ENCODE measurements at places on chromosomes 2 and 18.

DNA sequence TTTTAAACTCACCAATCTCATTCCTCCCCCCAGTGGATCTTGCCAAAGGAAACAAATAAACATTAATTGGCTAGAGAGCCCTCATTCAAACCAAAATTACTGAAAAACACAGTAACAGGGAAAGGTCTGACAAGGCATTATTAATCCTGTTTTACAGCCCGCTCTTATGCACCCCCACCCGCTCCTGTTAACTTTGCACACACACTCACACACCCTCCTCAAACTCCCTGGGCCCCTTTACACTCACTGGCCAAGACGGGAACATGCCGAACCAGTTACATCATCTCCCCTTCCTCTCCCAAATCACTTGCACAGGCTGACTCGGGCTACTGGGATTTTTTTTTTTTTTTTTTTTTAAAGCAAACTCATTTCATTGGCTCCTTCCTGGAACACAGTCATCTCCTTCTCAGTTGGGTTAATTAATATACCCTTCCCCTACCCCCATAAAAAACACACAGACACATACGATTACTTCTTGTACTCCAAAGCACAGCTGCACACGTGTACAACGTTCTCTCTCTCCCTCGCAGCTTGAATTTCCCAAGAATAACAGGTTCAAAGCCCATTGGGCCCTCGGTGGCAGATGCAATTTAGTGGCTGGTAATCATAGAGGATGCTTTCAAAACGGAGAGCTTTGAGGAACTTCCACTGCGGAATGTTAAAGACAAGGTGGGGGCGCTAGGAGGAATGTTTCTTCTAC lies 31.8 kb downstream of the KLF7 start:
- DNase-seq: no peak

DNA sequence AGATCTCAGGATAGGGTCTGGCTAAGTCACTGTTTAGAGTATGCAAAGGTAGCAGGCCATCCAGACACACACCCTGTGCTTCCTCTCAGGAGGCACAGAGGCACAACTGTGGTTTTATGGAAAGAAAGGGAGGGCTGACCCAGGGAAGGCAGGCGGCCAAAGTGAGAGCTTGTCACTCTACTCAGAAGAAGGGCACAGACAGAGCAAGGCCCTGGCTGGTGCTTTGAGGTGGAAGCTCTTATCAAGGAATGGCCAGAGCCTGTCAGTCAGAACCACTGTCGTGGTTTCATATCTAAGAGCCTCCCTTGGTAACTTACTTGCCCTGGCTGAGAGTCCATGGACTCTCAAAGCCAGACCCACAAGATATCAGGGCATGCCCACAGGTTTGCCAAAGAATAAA lies 40.7 kb downstream of the SLC9A2 start:
- no peak for DNase-seq

DNA sequence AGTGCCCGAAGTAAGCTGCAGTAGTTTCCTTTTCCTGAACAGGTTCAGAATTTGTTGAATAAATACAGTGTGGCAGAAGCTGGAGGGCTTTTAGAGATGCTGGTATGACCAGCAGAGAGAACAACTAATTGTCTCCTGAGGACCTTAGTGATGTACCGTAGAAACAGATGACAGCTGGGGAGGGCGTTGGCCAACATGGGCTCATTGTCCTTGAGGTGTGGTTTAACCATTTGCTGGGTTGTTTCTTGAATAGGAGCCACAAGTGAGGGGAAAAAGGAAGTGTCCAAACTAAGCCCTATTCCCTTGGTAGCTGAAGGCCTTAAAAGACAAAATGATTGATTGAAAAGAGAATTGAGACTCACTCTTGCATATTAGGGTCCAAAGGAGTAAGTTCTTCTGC lies 11.7 kb upstream of the FAM228A start:
- no peak for DNase-seq

DNA sequence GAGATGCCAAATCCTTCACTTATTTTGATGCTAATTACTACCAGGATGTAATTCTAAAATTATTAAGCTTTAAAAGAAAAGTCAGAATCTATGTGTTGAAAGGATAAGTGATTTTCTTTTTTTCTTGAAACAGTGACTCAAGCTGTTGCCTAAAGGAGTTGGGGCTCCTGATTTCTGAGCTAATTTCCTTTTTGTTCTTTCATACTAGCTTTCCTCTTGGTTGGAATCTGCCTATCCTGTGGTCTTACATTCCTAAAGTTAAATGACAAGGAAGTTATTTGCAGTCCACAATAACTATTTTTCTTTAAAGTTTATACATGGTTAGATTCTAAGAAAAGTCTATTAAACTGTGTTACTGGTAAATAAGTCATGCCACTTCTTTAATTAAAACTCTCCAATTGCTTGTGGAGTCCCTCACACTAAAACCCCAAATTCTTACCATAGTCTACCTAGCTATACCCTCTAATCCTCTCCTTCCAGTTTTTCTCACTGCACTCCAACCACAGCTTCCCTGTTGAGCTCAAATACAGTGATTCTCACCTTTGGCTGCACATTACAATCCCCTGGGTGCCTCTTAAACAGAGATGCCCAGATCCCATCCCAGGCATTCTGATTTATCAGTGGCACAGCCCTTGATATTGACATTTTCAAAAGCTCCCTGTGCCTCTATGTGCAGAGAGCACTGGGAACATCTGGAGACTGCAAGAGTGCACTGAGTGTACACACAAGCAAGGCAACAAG lies 63.3 kb upstream of the EFEMP1 start:
- no peak for DNase-seq

GRCh38 chr2:127400533-127400896 lies 12.7 kb upstream of the MAP3K2 start:
- DNase-seq: no peak

DNA sequence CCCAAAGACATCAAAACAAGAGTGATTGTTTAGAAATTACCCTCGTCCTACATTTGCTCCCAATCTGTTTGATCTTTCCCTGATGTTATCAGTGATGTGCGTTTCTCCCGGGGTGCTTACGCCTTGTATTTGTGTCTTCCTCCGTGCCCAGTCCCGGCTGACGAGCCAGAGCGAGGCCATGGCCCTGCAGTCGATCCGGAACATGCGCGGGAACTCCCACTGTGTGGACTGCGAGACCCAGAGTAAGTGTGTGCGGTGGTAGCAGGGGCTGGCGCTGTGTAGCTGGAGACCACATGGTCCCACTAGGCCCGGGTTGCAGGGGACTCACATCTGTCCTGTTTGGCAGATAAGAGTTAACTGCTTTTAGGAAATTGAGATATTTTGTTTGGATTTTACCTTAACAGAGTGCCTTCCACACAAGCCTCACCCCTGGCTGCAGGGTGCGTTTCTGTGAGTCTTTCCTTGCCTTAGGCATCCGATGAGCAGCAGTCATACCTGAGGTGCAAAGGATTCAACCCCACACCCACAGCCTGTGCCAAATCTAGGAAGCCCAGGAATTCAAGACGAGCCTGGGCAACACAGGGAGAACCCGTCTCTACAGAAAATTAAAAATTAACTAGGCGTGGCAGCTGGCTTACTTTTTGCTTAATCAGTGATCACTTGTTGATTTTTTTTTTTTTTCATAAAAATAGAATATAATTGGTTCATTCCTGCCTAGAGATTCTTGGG lies 127.4 kb downstream of the GBX2 start:
- no peak for DNase-seq

DNA sequence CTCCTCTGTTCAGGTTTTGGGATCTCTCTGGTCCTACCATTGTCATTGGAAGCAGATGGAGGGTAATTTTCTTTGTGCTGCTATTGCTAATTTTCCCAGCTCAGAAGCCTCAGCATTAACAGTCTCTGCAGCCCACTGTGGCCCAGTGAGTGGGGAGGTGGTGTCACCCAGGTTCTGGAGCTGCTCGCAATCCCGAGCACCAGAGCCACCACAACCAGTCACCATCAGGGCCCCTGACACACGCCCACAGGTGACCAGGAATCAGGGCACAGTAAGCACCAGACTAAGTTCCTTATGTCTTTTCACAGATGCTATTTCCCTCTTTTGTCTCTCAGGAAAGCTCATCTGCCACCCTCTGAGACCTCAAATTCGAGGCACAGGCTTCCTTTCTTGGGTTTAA lies 87.9 kb downstream of the SEPTIN10 start:
- DNase-seq: no peak

- DNase-seq: no peak
Observed at GRCh38 chr2:97714084-97714949, 941 bp downstream of the ZAP70 start.

GRCh38 chr2:115070002-115070401 lies 627.6 kb downstream of the DPP10 start:
- no peak for DNase-seq

All from AG09319 (cell line).